ENCODE measurements at places on chromosomes 1 and 21.

DNA sequence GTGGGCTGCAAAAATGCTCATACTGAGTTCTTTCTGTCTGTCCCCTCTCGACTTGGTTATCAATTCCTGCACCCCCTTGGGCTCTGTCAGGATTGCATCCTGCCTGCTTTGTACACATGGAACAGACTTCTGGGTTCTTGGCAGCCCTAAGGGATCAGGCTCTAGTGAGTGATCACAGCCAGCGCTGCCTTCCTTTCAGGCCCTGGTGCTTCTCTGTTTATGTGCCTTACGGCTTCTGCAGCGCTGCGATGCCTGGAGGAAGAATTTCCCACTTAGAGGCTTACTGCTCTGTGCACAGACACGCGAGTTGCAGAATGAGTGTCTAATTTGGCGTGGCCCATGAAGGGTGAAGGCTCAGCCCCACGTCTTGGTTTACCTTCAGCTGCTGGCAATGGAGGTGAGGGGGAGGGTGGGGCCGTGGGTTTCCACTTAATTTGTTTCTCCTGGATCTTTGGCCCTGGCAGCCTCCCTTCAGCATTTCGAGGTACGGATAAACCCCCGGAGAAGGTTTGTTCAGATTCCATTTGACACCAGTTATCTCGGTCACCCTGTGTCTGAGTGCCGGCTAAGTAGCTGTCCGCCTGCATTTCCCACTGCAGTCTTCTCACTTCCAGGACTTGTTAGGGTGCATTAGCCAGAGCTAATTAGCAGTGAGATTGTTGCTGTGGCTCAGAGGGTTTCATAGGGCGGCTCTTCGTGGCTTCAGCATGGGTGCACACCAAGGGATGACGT is 227.3 kb downstream of the DYRK1A start:
- DNase-seq, result peak; percentile 45

GRCh38 chr1:217482356-217483102 is 148.4 kb downstream of the GPATCH2 start:
- no peak for DNase-seq

DNA sequence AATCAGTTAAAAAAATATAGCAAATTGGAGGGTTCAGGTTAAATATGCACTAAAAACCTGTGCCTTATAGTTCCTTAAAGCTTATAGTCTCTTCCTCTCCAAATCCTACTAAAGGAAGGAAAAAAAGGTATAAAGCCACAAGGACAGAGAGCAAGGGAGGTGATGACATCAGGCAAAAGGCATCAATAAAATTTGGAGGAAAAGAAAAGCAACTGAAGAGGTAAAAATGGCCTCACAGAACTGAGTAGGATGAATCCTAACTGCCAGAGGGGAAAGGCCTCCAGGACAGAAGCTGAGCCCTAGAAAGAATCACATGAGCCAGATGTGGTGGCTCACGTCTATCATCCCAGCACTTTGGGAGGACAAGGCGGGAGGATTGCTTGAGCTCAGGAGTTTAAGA is 8.1 kb downstream of the CCSAP start:
- DNase-seq, result no peak

DNA sequence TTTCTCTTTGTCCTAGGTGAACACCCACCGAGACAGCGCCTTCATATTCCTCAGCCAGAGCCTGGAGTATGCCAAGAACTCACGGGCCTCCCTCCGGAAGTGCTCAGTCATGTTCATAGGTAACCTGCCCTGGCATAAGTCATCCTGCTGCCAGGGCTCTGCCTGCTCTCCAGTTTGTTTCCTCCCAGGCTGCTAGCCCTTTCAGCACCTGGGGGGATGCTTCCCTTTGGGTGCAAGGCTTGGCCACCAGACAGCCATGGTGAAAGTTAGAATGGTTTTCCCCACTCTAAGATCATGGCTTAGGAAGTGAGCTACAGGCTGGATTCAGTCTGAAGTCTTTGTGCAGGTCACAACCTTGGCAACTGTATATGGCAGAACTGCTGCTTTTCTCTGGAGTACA is 9.2 kb upstream of the TTC4 start:
- no peak for DNase-seq

DNA sequence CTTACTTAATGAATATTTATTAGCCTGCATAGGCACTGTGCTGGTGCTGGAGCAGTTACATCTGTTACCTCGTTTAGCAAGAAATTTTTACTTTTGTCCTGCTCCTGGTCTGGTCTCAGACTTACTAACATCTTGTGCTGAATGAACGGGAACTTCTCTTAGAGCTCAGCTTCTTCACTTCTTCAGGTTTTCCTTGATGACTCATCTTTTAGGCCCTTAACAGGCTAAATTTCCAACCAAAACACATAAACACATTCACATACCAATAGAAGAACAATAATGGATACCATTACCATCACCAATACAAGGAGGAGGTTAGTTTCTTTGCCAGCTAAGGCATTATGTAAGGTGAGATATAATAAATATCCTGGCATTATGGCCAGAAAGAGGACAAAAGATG is 68.9 kb downstream of the IFI44 start:
- no peak for DNase-seq

DNA sequence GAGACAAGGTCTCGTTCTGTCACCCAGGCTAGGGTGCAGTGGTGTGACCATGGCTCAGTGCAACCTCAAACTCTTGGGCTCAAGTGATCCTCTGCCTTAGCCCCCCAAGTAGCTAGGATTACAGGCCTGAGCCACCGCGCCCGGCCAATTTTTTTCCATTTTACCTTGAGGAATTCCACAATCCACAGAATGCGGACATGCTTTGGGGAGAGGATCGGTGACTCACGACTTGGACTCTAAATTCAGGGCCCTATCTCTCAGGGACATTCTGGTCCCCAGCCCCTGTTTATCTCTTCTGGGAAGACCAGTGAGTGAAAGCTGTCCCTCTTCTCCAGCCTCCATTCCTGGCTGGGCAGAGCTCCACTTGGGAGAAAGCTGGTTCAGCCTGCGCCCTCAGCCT is 5.2 kb downstream of the PADI1 start:
- no peak for DNase-seq

DNA sequence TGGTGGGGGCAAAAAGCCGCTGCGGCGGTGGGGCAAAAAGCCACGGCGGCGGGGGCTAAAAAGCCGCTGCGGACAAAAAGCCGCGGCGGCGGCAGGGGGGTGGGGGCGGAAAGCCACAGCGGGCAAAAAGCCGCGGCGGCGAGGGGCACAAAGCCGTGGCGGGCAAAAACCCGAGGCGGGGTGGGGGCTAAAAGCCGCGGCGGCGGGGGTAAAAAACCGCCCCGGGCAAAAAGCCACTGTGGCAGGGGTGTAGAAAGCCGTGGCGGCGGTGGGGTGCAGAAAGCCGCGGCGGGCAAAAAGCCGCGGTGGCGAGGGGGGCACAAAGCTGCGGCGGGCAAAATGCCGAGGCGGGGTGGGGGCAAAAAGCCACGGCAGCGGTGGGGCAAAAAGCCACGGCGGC is 3901.8 kb downstream of the SRGAP2C start:
- DNase-seq, result no peak

GRCh38 chr1:32031578-32032274 is 18.1 kb downstream of the KHDRBS1 start:
- DNase-seq, result no peak

- peak; percentile 98 for DNase-seq
Observed at GRCh38 chr1:6447818-6448748, 17.9 kb downstream of the TNFRSF25 start.

DNA sequence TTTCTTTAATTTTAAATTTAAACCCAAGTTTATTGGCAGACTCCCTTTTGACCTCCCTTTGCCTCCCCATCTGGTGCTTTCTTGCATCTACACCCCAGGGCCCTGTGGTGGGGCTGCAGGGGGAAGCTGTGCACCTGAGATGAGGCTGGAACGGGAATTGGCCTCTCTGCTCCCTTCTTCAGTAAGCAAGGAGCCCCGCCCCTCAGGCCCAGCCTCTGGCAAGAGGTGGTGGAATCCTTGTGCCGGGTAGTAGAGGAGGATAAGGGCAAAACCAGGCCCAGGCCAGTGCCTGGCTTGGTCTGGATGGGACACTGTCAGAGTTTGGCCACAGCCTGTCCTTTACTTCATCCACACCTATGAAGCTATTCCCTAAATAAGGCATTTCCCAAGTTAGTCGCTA is 25.1 kb downstream of the ATP8B2 start:
- peak; percentile 42 for DNase-seq

DNA sequence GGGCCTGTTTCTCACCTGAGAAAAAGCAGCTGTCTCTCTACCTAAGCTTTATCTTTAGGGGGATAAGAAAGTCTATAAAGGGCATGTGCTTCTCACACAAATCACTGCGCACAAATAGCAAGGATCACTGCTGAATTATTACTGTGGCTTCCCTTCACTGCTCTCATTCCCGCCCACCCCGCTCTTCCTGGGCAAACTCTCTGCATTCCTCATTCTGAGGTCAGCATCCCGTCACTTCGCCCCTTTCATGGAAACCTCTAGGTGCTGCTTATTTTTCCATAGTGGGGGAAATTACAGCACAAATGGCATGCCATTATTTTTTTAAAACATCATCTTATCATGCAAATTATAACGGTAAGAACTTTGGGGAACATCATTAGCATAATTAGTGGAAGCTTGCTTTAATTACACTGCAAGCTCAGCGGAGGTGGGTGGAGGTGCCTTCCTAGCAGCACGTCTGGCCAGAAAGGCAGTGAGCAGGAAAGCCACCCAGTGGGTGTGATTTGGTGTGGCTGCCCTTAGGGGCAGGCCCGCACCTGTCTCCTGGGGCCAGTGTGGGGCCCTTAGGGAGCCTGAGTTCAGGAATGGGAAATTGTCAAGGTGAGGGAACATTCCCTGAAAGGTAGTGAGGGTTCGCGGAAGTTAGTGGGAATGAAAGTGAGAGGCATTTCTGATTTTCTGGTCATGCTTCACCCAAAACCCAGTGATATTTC is 105.9 kb downstream of the LAMC2 start:
- no peak for DNase-seq

DNA sequence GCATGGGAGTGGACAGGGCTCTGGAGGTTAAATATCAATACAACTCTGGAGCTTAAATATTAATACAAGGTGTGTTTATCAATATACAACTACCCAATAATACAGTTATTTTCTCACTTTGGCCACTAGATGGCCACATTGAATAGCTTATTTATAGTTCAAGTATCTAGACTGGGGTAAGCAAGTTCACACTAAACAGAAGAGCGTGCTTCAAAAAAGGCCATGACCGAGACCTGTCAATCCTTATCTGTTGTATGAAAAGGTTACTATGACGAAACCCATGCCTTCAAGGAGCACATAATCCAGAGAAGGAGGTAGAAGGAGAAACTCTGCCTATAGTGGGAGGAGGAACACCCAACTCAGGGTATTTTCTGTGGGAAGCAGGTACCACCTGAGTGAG is 29.1 kb downstream of the CHML start:
- DNase-seq, result no peak

DNA sequence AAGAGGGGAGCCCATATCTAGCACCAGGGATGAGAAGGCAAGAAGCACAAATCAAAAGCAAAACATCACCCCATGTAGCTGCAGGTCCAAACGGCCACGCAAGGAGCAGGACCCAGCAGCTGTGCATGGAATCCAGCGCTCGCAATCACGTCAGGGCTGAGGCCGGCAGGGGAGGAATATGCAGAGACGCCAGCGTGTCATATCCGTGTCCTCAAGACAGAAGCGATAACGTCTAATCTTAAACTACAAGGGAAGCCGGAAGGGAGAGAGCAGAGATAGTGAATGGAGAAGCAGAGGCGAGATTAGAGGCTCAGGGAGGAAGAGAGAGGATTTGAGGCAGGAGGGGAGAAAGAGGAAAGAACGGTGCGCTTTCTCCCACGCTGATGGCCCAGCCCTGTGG is 39.1 kb downstream of the FBXO2 start:
- no peak for DNase-seq

DNA sequence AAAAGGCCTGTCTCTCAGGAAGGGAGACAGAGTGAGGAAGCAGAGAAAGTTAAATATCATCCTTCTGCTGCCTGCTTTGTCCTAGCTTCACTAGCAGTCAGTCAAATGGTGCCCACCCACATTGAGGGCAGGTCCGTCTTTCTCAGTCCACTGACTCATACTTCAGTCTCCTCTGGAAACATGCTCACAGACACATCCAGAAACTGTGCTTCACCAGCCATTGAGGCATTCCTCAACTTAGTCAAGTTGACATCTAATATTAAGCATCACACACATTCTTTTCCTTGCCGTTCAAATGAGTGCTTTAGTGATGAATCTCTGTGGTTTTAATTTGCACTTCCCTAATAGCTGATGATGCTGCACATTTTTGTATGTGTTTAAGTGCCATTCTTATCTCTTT is 777.8 kb upstream of the PRMT6 start:
- no peak for DNase-seq

DNA sequence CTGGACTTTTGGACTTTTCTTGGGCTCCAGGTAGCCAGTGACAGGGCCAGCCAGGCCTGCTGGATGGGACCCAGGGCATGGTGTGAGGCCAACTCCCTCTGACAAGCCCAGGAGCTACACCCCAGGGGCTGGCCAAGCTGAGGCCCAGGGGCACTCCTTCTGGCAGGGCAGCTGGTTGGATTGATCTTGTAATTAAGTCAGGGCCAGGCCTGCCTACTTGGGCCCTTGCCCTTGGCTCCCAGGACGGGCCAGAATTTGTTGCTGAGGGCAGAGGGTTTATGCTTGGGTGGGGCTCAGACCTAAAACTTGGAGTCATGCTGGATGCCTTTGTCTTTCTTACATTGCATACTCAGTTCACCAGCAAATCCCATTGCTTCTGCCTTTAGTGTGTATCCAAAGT is 20.7 kb downstream of the KCNA2 start:
- no peak for DNase-seq

DNA sequence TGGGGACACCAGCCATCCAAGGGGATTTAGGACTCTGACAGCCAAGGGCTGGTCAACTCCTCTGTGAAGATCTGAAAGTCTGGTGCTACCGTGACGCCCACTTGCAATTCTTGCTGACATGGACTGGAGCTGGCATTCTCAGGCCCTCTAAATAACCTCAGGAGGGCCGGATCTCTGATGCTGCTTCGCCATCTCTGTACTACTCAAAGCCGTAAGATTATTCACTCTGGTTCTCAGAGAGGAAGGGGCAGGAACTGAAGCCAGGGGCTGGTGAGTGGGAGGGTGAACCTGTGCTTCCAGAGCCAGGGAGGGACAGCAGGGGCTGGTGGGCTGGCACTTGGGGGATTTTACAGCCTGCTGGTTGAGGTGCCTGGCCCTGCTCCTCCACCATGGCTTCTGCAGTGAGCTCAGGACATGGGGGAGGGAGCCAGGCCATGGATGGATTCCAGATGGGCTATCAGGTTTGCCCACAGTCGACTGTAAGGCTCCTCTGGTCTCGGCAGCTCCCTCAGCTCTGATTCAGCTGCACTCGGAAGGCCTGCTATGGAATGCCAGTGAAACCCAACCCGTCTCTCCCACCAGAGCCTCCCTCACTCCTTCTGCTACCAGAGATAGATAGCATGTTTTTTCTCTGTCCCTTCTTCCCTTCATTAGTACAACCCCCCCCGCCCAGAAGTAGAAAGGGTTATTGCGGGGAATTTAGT is 84.5 kb downstream of the PLXNA2 start:
- DNase-seq, result no peak

GRCh38 chr1:8169364-8170058 is 143.4 kb upstream of the ERRFI1 start:
- no peak for DNase-seq
